ENCODE measurements at places on chromosomes 5 and 9. TPM values are rescaled to one million over a fixed set of nuclear protein-coding genes. Genes with fewer than 3 reads are reported as not detected.

GRCh38 chr5:125205601-125206225, 459.3 kb upstream of the ZNF608 start:
- H3K4me3 ChIP-seq: no peak overlapping the region
- DNase-seq: no peak
- no peaks in the 10 kb centered on the region for H3K36me3 ChIP-seq
- H3K27ac ChIP-seq: no peak overlapping the region
- H3K4me1 ChIP-seq: no peaks in the 10 kb centered on the region

GRCh38 chr5:39109606-39110005, 35.4 kb upstream of the RICTOR start:
- H3K4me1 ChIP-seq: no peaks in the 10 kb centered on the region
- no peak overlapping the region for H3K4me3 ChIP-seq
- H3K36me3 ChIP-seq: no peaks in the 10 kb centered on the region
- no peaks in the 10 kb centered on the region for H3K27me3 ChIP-seq

DNA sequence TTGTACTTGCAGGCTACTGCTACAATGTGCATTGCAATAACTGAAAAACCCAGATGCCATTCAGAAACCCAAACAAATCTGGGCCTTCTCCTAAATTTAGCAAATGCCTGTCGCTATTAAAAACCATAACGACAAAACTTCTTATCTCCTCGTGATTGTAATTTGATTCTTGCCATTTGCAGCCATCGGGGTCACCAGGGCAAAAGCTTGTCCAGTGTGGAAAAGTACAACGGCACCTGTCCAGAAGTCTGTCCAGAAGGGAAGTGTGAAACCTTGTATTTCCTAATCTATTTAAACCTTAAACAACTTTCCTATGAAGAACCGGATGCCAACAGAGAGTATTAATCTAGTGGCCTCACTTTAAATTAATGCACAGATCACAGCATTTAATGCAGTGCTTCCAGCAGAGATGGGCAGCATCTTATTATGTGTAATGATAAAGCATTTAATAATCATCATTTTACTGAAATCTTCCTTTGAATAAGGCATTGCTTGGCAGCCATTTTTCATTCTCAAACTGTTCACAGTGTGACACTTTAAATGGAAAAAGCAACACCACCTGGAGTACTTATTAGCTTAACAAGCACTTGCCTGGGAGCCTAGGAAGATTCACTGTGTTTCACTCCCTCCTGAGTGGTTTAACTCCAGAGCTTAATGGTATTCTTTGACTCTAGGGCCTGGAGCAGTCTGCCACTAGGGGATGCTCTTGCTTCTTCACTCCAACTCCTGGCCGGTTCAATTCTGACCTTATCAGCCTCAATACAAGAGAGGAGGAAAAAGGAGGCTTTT, 4.9 kb upstream of the C7 start:
- peaks cover 7% of the 10 kb centered on the region for H3K4me1 ChIP-seq
- H3K4me3 ChIP-seq: no peak overlapping the region
- no peak overlapping the region for H3K27ac ChIP-seq

- H3K36me3 ChIP-seq: no peaks in the 10 kb centered on the region
- H3K27me3 ChIP-seq: no peaks in the 10 kb centered on the region
Measured at GRCh38 chr5:139481122-139481533, 1.4 kb downstream of the STING1 start.

The ADAMTSL2 gene
- total RNA-seq: 2.2 TPM
